ENCODE measurements at places on chromosomes 3 and 15.

GRCh38 chr3:128577711-128578110 is 72.9 kb downstream of the RPN1 start:
- no peak for DNase-seq

DNA sequence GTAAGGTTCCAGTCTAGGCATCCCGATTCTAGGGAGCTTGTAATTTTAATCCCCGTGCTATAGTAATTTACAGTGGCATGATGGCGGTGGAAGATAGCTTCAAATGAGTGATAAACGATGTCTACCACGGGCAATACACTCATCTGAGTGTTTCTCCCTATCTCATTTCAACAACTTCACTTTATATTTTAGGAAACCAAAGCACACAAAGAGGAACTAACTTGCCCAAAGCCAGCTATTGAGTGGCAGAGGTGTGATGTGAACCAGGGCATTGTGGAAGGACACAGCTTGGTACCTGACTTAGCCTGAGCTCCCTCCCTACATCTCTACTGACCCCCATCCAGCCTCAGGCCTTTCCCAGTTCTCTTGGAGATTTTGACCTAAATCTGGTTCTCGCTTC is 16.9 kb upstream of the FILIP1L start:
- DNase-seq: no peak

DNA sequence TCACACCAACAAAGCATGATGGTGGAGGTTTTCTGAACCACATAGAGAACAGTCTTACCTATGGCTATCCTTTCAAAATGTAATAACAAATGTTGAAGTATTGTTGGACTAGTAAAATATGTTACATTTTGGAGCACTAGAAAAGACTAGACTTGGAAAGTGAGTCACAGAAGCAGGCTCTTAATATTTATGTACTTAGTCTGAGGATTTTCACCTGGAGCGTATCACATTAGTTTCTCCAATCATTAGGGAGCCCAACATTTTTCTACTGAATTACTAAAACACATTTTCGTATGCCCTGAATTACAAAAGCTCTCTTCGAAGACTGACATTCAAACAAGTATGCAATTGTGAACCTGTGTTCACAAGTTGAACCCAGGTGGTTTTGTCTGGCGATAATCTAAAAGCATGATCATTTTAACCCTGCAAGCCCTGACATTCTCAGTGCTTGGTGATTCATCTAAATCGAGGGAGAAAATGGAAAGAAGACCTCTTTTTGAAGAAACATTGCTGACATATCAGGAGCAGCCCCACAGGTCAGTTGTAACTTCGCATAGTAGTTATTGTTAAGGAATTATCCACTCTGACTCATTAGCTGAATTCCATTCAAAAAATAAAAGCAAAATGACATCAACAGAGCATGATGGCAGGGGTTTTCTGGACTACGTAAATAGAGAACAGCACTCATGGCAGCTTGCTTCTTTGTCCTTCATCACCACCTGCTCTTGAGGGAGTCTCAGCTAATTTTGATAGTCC is 679.8 kb upstream of the NECTIN3 start:
- no peak for DNase-seq

DNA sequence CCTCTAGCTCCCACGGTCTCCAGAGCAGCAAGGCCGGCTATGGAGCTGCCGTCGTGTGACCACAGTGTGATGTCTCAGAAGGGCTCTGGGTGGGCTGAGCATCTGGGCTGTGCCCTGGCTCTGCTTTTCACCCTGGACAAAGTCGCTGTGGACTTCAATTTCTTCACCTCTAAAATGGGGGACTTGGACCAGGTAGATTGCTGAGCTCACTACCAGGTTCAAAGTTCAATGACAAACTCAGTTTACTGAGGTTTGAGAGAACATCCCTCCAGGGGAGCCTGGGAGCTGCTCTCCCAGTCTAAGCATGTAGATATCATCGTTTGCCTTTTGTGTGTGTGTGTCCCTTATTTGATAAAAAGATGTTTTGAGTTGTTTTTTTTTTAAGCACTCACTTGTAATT is 25.1 kb downstream of the RLBP1 start:
- no peak for DNase-seq

- no peak for DNase-seq
Observed at GRCh38 chr15:70159713-70160009, 61.9 kb upstream of the TLE3 start.

DNA sequence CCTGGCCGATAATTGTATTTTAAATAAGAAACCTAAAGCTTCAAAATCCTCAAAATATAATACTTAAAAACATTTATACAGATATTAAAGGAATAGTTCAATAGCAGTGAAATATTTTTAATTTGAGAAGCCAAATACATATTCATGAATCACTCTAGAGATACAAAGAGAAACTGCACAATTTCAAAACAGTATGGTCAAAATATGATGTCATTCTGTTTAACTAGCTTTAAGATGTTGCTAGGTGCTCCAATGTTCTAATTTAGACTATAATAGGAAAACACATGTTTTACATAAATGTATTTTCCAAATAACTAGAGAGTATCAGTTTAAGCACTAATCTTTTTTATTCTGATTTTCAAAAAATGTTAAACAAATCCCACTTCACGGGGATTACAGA is 10.3 kb upstream of the NRROS start:
- DNase-seq: no peak

DNA sequence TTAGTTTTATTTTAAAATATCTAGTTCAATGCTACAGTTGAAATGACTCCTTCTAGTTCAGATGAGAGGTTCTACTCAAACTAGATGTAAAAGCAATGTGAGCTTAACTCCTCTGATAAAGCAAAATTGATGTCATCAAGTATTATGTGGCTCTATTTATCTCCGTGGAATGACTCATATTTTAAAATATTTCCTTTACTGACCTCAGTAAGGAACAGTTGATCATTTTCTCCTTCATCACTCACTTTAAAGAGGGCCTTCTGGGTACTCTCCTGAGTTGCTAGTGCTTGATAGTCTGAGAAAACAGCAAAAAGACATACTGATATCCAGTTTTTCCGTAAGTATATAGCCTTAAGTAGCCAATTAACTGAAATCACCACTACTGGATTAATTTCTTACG is 1099.3 kb downstream of the ROBO2 start:
- DNase-seq: peak; percentile 18

GRCh38 chr3:123750659-123751420 is 133.3 kb downstream of the MYLK start:
- no peak for DNase-seq

DNA sequence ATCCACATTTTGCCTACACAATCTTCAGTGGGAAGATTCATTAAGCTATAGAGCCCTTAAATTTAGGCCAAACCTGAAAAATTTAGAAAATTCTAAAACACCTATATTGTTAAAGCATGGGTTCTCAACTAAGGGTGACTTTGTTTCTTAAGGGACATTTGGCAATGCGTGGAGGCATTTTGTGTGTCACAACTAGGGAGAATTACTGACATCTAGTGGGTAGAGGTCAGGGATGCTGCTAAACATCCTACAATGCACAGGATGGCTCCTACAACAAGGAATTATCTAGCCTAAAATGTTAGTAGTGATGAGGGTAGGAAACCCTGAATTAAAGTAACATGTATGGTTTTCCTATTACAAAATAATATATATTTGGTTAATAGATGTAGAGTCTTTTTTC is 55.8 kb downstream of the TBC1D5 start:
- DNase-seq: no peak

DNA sequence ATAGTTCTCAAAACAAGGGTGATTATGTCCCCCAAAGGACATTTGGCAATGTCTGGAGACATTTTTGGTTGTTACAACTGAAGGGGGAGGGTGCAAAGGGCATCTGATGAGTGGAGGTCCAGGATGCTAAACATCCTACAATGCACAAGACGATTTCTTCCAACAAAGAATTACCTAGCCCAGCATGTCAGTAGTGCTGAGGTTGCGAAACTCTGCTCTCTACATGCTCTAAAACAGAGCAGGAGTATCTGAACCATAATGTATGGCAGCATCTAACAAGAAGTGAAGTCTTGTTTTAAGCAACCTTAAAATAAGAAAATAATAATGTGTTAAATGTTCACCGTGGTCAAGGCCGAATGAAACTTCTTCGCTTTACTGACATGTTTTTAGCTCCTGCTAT is 7.0 kb downstream of the GYG1 start:
- DNase-seq: no peak

DNA sequence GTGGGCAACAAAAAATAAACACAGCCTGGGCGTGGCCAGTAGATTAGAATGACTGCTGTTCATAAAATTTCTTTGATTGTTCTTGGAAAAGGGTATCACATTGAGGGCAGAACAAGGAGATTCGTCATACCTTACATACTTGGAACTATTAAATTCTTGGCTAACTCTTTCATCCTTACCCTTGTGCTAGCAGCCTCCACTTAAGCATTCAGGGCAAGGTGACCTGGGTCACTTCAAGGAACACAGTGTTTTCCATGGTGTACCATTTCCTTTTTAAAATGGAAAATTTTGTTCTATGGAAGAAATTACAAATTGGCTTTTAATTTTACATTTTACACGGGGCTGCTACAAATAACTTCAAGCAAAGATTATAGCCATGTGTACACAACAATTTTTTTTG is 60.8 kb downstream of the MINDY4B start:
- DNase-seq: no peak

DNA sequence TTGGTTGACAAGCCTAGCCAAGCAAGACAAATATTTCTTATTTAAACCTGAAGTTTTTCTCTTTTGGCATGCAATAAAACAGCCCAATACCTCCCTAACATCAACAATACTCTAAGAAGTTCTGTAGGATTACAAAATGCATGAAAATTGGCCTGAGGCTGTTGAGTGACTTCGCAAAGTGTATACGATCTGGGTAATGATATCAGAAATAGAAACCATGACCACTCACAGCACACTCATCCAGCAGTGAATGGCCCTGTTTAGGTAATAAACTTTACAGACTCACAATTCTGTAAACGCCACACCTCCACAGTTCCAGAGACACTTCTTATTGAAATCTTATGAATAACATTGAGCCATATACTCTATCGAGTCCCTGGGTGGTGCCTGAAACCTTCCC is 83.0 kb upstream of the NAALADL2 start:
- DNase-seq: peak; percentile 65

DNA sequence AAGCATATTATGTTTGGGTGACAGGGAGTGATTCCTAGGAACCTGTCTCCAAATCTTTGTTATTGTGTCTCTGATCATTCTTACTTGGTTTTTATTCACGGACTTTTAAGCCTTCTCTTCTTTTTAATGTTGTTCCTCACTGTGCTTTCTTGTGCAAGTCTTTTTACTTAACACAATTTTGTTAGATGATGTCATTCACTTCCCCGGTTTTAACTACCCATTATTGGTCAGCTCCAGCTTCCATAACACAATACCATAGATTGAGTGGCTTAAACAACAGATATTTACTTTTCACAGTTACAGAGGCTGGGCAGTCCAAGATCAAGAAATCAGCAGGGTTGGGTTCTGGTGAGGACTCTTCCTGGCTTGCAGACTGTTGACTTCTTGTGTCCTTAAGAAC is 436.3 kb upstream of the CBLB start:
- DNase-seq: no peak

- DNase-seq: no peak
Observed at GRCh38 chr3:107985496-107985895, 105.3 kb downstream of the CD47 start.

DNA sequence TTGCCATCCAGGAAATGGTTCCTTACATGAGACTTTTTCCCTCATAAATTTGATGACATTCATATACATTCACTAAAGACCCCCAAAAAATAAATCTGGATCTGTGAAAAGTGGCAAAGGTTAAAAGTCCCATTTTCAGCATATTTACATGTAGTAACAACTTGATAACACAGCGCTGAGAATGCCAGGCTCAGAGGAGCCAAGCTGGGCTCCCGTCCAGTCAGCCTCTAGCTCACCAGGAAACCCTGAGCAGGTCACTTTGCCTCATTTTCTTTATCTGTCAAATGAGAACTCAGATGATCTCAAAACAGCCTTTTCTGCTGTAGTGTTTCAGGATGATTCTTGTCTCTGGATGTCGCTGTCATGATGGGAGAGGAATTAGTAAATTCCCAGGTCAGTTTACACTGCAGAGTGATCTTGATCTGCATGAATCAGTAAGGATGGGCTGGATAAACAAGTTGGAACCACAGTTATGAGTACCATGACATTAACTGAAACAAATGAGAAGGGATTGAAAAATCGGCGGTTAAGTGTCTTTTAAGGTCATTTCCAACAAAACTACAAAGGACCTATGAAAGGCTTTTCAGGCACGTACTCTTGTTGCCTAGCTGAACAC is 82.8 kb downstream of the PPARG start:
- peak; percentile 12 for DNase-seq

DNA sequence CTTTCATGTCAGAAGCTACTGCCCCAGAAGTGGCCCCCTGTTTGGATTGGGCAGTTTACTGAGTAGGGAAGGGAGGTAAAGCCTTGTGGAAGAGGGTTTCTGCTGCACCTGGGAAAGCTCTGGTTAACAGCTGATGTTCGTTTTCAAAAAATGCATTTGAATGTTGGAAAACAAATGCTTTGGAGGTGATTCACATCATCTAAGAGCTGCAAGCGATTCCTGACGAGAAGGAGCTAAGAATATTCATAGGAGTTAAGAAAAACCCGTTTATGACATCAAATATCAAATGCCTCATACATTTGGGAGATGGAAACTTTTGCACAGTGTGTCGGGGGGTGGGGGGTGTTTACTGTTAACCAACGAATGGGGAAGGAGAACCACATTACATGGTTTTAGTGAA is 183.8 kb upstream of the NR2F2 start:
- no peak for DNase-seq

GRCh38 chr15:35713733-35714132 is 167.8 kb upstream of the DPH6 start:
- DNase-seq: peak; percentile 83

- no peak for DNase-seq
Observed at GRCh38 chr3:195751560-195751959, 30.8 kb downstream of the MUC20 start.

DNA sequence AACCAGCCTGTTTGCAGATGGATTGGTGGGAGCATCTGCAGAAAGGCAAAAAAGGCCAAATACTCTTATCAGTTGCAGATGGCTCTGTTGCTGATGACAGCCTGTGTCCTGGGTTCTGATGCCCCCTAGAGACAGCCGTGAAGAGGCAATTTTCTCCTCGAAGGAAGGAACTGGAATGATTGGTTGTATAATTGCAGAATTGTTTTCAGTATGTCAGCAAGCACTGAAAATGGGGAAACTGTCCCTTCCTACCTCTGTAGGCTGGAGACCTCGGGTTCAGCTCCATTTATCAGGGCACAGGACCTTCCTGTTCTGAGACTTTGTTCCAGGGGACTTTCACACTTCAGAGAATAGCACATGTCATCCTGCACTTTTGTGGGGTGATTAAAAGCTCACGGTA is 103.0 kb downstream of the PGPEP1L start:
- no peak for DNase-seq

- DNase-seq: peak; percentile 73
Observed at GRCh38 chr15:80160570-80161156, 7.9 kb downstream of the FAH start.

DNA sequence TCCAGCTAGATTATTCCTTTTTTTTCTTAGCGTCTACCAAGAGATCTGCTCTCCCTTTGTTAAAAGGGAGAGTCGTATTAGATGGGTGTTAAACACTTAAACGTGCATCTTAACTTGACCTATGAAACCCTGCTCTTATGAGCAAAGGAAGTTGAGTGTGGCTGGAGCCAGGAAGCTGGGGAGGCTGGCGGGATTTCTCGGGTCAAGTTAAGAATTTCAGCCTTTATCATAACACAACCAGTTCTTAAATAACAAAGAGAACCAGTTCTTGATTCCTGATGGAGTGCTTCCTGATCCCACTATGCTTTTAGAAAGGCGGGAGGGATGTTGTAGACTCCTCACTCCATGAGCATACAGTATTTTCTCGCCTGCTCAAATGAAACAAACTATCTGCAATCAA is 215.1 kb downstream of the ITPR1 start:
- DNase-seq: no peak
